ENCODE measurements at places on chromosomes 11 and 22. TPM values are rescaled to one million over a fixed set of nuclear protein-coding genes. Genes with fewer than 3 reads are reported as not detected.

The NTM gene
- total RNA-seq: not detected

The IFITM10 gene
- total RNA-seq: 1.3 TPM

The CD248 gene
- 80.3 TPM for total RNA-seq

The P2RY6 gene
- 0.44 TPM for total RNA-seq

The LARGE1 gene
- total RNA-seq: 0.75 TPM

The TRIM51 gene
- not detected for total RNA-seq

The TRIM66 gene
- 35.3 TPM for total RNA-seq

The MICAL2 gene
- total RNA-seq: 36.9 TPM

The PARVG gene
- 241 TPM for total RNA-seq

The MYOD1 gene
- not detected for total RNA-seq

The ZNF280A gene
- not detected for total RNA-seq

The SHANK2 gene
- total RNA-seq: not detected

The OR52N4 gene
- 1.7 TPM for total RNA-seq

The OR8J1 gene
- total RNA-seq: not detected

The C22orf15 gene
- total RNA-seq: 2.1 TPM

The TRPM5 gene
- not detected for total RNA-seq

The RIBC2 gene
- 12.1 TPM for total RNA-seq

The PITPNM1 gene
- 125 TPM for total RNA-seq

The TSPAN32 gene
- total RNA-seq: 49.5 TPM

The JAML gene
- total RNA-seq: 181 TPM

The PATZ1 gene
- total RNA-seq: 36.2 TPM

The TMEM121B gene
- 0.09 TPM for total RNA-seq

The OR9Q2 gene
- total RNA-seq: not detected

The CD82 gene
- total RNA-seq: 80.2 TPM

The ADM gene
- 1.5 TPM for total RNA-seq

The ANAPC15 gene
- total RNA-seq: 52.5 TPM

The OR8D4 gene
- total RNA-seq: not detected

All from activated naive CD8-positive, alpha-beta T cell treated with anti-CD3 and anti-CD28 coated beads, Interleukin-2, amount 10 ng/mL, durations not matched to agents 7 days and 5 days (primary cell).